ENCODE measurements at places on chromosomes 7 and 10. TPM values are rescaled to one million over a fixed set of nuclear protein-coding genes. Genes with fewer than 3 reads are reported as not detected.

GRCh38 chr7:11706666-11707605 is 125.1 kb downstream of the THSD7A start:
- no peak overlapping the region for H3K27ac ChIP-seq
- H3K27me3 ChIP-seq: no peaks in the 10 kb centered on the region
- H3K36me3 ChIP-seq: no peaks in the 10 kb centered on the region
- H3K4me1 ChIP-seq: no peaks in the 10 kb centered on the region

GRCh38 chr7:4299431-4299830 is 382.7 kb upstream of the FOXK1 start:
- H3K36me3 ChIP-seq: no peaks in the 10 kb centered on the region
- no peaks in the 10 kb centered on the region for H3K4me1 ChIP-seq
- H3K4me3 ChIP-seq: no peak overlapping the region
- H3K27me3 ChIP-seq: no peaks in the 10 kb centered on the region
- no peak for DNase-seq

- DNase-seq: no peak
- H3K27me3 ChIP-seq: no peaks in the 10 kb centered on the region
- no peaks in the 10 kb centered on the region for H3K4me1 ChIP-seq
- H3K4me3 ChIP-seq: no peak overlapping the region
- no peak overlapping the region for H3K27ac ChIP-seq
These were observed 53.8 kb upstream of the SAMD8 start for GRCh38 chr10:75057680-75058079.

CYP2C18 gene
- total RNA-seq: not detected

GRCh38 chr7:143419880-143420279 is 11.2 kb upstream of the EPHA1 start:
- H3K27ac ChIP-seq: no peak overlapping the region
- H3K27me3 ChIP-seq: peaks cover 7% of the 10 kb centered on the region
- no peaks in the 10 kb centered on the region for H3K4me1 ChIP-seq
- DNase-seq: no peak

- DNase-seq: peak; percentile 35
- peaks cover 5% of the 10 kb centered on the region for H3K36me3 ChIP-seq
- peaks cover 34% of the 10 kb centered on the region for H3K4me1 ChIP-seq
- no peaks in the 10 kb centered on the region for H3K27me3 ChIP-seq
These were observed 31.5 kb upstream of the KMT2E start for GRCh38 chr7:104982308-104983075.

DNA sequence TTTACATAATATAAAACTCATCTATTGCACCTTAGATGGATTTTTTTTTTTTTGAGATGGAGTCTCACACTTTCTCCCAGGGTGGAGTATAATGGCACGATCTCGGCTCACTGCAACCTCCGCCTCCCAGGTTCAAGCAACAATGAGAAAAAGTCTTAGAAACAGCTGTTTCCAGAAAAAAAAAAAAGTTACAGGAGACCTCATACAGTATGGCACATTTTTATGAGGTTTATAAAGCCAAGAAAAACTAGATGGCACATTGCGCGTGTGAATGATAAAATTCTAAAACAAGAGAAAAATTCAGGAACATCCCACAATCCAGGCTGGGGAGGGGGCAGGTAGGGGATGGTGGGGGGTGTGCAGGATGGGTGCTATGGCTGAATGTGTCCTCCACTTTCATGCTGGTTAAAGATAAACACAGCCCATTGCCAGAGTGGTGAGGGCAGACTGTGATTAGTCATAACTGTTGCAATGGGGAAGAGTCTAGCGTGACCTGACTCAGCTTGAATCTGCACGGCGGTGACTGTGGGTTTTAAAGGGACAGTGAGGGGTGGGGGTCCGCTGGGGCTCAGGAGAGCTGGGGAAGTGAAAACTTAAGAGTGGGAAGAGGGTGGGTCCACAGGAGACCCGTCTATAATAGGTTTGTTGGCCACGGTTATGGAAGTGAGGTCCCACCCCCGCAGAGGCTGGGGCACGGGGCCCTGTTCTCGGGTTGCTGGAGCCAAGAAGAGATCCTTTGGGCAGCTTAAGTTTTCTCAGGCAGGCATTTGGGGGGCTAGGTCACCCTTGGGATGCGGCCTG is 11.9 kb upstream of the LRRC27 start:
- H3K36me3 ChIP-seq: peaks cover 5% of the 10 kb centered on the region
- DNase-seq: no peak
- H3K27ac ChIP-seq: no peak overlapping the region
- H3K4me1 ChIP-seq: no peaks in the 10 kb centered on the region
- H3K4me3 ChIP-seq: no peak overlapping the region

Measured in B cell (primary cell).